ENCODE measurements at places on chromosomes 2 and 18. TPM values are rescaled to one million over a fixed set of nuclear protein-coding genes. Genes with fewer than 3 reads are reported as not detected.

DNA sequence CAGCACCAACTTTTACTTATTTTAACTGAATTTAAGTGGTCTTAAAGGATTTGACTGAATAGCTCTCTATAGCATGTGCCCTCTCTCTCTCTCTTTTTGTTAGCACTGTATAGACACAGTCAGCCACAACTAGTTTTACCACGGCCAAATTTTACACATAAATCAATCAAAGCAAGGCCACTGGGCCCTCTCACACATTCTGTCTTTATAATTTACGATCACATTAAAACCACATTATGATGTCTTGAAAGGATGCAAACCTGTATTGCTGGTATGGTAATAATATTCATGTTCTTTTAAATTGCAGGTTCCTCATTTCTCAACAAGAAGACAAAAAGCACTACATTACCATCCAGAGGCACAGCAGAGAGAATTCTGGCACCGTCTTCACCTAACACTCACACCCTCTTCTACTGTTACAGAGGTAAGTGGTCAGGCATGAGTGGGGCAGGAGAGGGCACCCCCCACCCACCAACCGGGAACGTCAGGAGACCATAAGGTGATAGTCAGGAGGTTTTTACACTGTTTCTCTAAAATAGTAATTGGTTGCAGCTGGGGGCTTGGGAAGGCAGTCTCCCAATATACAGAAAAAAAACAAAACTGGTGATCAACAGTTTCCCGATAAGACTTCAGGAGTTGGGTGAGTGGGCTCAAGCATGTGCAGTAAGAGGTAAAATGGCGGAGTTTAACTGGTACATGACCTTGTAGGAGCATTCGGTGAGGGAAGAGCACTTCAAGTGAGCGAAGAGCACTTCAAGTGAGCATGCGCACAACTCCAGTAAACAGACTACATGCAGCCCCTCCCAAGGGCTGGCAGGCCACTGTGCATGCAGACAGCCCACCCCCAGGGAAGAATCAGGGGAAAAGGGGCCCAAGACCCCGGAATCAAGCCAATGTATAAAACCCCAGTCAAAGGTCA is 296.7 kb downstream of the PIEZO2 start:
- H3K36me3 ChIP-seq, result no peaks in the 10 kb centered on the region
- H3K27me3 ChIP-seq, result peaks cover 78% of the 10 kb centered on the region
- DNase-seq, result no peak
- H3K4me3 ChIP-seq, result no peak overlapping the region

GRCh38 chr2:53630026-53630606 is 137.5 kb upstream of the CHAC2 start:
- H3K27me3 ChIP-seq, result no peaks in the 10 kb centered on the region
- H3K4me1 ChIP-seq, result no peaks in the 10 kb centered on the region
- no peaks in the 10 kb centered on the region for H3K36me3 ChIP-seq
- no peak overlapping the region for H3K27ac ChIP-seq

DNA sequence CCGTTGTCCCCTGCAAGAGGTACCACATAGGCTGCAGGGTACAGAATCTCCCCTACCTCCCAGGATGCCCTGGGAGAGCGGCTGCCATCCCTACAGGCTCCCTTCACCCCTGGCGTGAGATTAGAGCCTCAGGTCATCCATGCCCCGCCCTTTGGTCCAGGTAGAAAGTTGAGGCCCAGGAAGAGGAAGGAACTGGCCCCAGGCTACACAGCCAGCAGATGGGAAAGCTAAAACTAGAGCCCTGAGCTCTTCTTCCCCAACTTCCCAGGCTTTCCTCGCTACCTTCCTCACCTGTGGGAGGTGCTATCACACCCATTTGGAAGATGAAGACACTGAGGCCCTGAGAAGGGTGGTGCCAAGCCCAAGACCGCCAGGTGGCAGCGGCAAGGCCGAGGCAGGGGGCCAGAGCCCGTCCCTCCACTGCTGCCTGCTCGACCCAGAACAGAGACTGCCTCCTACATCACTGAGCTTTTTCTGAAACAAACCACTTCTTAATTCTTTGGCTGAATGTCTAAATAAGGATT is 25.8 kb downstream of the CIB4 start:
- H3K27ac ChIP-seq, result no peak overlapping the region
- no peaks in the 10 kb centered on the region for H3K36me3 ChIP-seq
- DNase-seq, result peak; percentile 49
- H3K27me3 ChIP-seq, result no peaks in the 10 kb centered on the region
- no peaks in the 10 kb centered on the region for H3K4me1 ChIP-seq

GRCh38 chr2:191696001-191696400 is 18.1 kb downstream of the NABP1 start:
- H3K4me3 ChIP-seq, result no peak overlapping the region
- peak; percentile 54 for DNase-seq
- no peak overlapping the region for H3K27ac ChIP-seq

ALPG gene
- total RNA-seq, result 0.18 TPM

DNA sequence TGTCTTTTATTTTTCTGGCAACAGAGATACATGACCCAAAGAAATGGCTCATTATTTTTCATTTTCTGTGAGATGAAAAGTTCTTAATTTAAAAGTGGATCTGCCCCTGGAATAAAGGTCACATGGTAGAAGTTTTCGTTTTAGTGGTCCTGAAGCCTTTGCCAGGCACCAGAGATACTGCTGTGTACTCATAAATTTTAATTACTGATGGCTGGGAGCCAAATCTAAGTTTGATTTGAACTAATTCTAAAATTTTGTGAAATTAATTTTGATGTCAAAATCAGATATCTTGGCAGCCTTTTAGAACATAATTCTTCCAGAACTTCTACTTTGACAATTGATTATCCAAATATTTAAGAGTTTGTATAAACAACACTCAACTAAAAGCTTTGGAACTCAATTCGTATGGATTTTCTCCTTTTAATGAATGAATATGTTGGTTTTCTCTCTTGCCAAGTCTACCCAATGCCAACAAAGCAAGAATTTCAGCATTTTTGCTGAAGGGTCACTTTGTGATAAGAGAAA is 128.5 kb upstream of the SP5 start:
- no peaks in the 10 kb centered on the region for H3K36me3 ChIP-seq
- H3K4me3 ChIP-seq, result no peak overlapping the region
- H3K4me1 ChIP-seq, result peaks cover 17% of the 10 kb centered on the region
- no peaks in the 10 kb centered on the region for H3K27me3 ChIP-seq
- no peak for DNase-seq
- H3K27ac ChIP-seq, result no peak overlapping the region

LYG2 gene
- total RNA-seq, result not detected

GRCh38 chr2:223036790-223037444 is 15.1 kb upstream of the KCNE4 start:
- H3K4me3 ChIP-seq, result no peak overlapping the region
- DNase-seq, result no peak
- H3K27ac ChIP-seq, result no peak overlapping the region
- H3K4me1 ChIP-seq, result peaks cover 7% of the 10 kb centered on the region

GRCh38 chr18:7242926-7243325 is 12.0 kb downstream of the LRRC30 start:
- no peak for DNase-seq
- H3K4me3 ChIP-seq, result no peak overlapping the region
- peaks cover 71% of the 10 kb centered on the region for H3K27me3 ChIP-seq
- no peaks in the 10 kb centered on the region for H3K4me1 ChIP-seq
- H3K27ac ChIP-seq, result no peak overlapping the region
- H3K36me3 ChIP-seq, result no peaks in the 10 kb centered on the region

- DNase-seq, result no peak
- H3K4me3 ChIP-seq, result peak overlapping the region; percentile 82
- no peaks in the 10 kb centered on the region for H3K27me3 ChIP-seq
- no peaks in the 10 kb centered on the region for H3K36me3 ChIP-seq
These were observed 1.7 kb downstream of the EML4 start for GRCh38 chr2:42170619-42171395.

DNA sequence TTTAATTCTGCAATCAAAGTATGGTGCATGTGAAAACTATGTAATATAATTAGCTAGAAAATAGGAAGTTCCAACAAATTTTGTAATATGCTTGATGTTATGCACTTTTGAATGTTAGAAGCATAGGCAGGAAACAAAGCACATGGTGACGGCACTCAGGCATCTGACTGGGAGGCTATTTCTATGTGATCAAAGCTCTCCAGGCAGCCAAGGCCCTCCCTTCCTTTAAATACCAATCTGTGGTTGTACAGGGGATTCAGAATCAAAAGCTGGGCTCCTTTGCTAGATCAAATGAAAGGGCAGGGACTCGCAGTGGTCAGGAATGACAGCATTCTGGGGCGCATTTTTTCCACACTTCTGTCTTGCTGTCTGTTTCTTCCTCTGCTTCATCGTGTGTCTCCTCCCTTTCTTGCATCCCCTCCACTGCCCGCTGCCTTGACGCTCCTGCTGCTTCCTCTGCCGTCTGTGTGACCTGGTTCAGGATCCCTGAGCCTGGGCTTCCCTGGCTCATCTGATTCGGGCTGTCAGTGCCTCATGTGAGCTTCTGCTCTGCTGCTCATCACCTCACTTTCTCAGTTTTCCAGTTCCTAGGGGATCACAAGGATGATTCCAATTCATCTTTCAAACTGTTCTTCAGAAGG is 30.9 kb downstream of the TMEM182 start:
- H3K4me1 ChIP-seq, result no peaks in the 10 kb centered on the region
- H3K27me3 ChIP-seq, result no peaks in the 10 kb centered on the region
- no peak overlapping the region for H3K27ac ChIP-seq
- H3K4me3 ChIP-seq, result no peak overlapping the region

DNA sequence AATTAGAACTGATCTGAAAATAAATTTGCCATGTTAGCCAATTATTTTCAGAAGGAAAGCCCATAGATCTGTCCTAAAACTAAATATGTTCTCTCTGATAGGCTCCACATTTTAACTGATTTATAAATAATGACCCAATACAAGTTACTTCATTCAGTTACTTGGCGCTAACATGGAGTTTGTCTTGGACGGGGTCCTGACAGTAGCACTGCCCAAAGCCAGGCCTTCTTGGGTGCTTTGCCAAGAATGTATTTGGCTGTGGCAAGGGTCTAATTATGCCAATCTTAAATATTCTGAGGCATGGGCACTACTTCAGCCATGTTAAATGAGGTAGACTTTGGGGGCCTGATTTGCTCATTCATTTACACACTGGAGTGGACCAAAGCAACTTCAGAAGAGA is 135.0 kb upstream of the PKDCC start:
- H3K36me3 ChIP-seq, result no peaks in the 10 kb centered on the region
- no peaks in the 10 kb centered on the region for H3K27me3 ChIP-seq
- peaks cover 15% of the 10 kb centered on the region for H3K4me1 ChIP-seq
- no peak overlapping the region for H3K4me3 ChIP-seq

TMEM247 gene
- not detected for total RNA-seq

DNA sequence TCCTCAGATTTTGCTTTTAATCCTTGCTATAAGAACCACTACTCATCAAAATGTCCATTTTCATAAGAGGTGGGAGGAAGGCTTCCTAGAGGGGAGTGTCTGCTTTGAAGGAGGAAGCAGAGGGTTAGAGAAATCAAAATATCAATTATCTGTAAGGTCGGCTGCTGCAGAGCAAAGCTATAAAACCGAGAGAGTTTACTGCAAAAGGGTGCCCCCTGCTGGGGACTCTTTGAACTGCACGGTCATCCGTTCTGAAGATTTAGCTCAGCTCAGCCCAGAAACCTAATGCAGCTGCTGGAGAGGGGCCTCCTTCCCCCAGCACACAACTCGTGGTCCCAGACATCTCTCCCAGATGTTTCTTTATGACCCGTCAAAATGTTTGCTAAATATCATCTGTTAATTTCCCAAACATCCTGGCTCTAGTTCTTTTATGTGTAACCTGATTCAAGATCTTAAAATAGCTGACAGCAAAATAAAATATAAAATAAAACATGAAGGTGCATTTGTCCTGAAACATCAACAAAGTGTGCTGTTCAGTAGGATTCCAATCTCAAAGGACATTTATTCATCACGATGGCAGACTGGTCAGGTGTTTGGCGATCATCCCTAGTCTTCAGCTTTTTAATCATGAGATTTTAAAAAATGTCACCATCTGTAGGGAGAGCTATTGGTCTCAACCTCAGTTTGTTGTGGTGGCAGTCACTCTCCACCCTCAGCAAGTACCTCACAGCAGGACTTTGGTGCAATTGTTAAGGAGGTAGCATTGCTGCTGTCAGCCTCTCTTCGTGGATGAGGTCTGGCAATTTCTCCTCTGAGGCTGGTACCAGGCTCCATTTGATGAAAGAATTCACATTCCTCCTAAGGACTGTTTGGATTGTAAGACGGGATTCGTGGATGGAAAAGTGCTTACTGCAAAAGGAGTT is 185.9 kb downstream of the MTX2 start:
- no peaks in the 10 kb centered on the region for H3K27me3 ChIP-seq
- H3K27ac ChIP-seq, result no peak overlapping the region
- H3K4me3 ChIP-seq, result no peak overlapping the region

Measured in PC-3 (cell line).